ENCODE measurements at places on chromosomes 12 and 14. TPM values are rescaled to one million over a fixed set of nuclear protein-coding genes. Genes with fewer than 3 reads are reported as not detected.

The KCNH3 gene
- 2.1 TPM for total RNA-seq

The MFAP5 gene
- 0.12 TPM for total RNA-seq

The ADAM21 gene
- total RNA-seq: not detected

The NOVA1 gene
- 3.4 TPM for total RNA-seq

The RIPK3 gene
- not detected for total RNA-seq

The RAB15 gene
- total RNA-seq: 18.6 TPM

The CLEC4C gene
- total RNA-seq: not detected

The SIRT4 gene
- total RNA-seq: 0.90 TPM

The PAPLN gene
- 5.6 TPM for total RNA-seq

The RTN1 gene
- not detected for total RNA-seq

The OLR1 gene
- total RNA-seq: 0.73 TPM

The LMNTD1 gene
- total RNA-seq: not detected

The PRH2 gene
- not detected for total RNA-seq

The PRB2 gene
- not detected for total RNA-seq

The DNAH10 gene
- 0.31 TPM for total RNA-seq

The TMEM119 gene
- total RNA-seq: 0.20 TPM

The B3GNT4 gene
- 0.86 TPM for total RNA-seq

The GPR162 gene
- total RNA-seq: 0.38 TPM

The GPRC5A gene
- total RNA-seq: 290 TPM

The RAB21 gene
- 38.3 TPM for total RNA-seq

The LTB4R gene
- 5.9 TPM for total RNA-seq

The GLT1D1 gene
- not detected for total RNA-seq

The GPR68 gene
- total RNA-seq: 0.18 TPM

The GON7 gene
- total RNA-seq: 16.7 TPM

The GNB3 gene
- 1.4 TPM for total RNA-seq

The KCNH5 gene
- not detected for total RNA-seq

The VTI1B gene
- 90.6 TPM for total RNA-seq

The NACA gene
- total RNA-seq: 1,612 TPM
